ENCODE measurements at places on chromosomes 16 and 17.
A peak's percentile ranks its signal among the peaks of the same experiment; 100 is the strongest.

GRCh38 chr17:59404471-59404870 is 73.0 kb downstream of the YPEL2 start:
- DNase-seq: no peak

DNA sequence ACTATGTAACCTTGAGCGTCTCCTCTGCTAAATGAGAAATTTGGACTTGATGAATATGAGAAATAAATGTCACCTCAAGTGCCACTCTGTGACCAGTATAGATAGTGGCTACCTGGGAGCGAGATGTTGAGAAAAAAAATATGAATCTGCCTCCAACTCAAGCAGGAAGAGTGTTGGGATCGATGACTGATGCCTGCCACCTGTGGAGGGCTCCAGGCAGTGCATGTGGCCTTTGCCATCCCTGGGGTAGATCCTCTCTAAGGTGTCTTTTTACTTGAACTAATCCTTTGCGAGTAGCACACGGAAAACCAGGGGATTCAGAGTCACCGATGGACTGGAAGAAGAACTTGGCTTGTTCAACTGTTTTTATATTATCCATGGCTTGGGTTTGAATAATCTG is 9.4 kb downstream of the CCDC182 start:
- DNase-seq: no peak

GRCh38 chr16:27670071-27670810 is 120.3 kb downstream of the KATNIP start:
- no peak for DNase-seq

GRCh38 chr16:30805056-30805369 is 18.0 kb upstream of the ZNF629 start:
- peak; percentile 20 for DNase-seq

- no peak for DNase-seq
Measured at GRCh38 chr16:19213885-19214284, 45.8 kb downstream of the SYT17 start.

DNA sequence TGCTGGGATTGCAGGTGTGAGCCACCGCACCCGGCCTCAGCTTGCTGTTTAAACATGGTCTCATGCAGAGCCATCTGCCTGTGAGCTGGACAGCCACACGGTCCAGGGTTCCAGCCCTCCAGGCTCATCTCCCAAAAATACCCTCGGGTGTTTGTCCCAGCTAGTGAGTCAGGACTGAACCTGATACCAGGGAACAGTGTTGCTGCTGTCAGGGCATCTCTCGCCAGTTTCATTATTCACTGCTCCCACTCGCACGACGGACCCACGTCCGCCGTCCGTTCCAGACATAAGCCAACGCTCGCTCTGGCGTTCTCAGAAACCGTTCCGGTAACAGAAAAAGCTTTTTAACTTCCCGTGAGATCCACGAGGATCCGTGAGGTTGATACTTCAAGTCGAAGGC is 77.6 kb downstream of the NXN start:
- no peak for DNase-seq

- peak; percentile 10 for DNase-seq
Measured at GRCh38 chr16:55367866-55368603, 44.0 kb downstream of the IRX6 start.

GRCh38 chr16:58125041-58125440 is 4.1 kb downstream of the CFAP20 start:
- DNase-seq: no peak

DNA sequence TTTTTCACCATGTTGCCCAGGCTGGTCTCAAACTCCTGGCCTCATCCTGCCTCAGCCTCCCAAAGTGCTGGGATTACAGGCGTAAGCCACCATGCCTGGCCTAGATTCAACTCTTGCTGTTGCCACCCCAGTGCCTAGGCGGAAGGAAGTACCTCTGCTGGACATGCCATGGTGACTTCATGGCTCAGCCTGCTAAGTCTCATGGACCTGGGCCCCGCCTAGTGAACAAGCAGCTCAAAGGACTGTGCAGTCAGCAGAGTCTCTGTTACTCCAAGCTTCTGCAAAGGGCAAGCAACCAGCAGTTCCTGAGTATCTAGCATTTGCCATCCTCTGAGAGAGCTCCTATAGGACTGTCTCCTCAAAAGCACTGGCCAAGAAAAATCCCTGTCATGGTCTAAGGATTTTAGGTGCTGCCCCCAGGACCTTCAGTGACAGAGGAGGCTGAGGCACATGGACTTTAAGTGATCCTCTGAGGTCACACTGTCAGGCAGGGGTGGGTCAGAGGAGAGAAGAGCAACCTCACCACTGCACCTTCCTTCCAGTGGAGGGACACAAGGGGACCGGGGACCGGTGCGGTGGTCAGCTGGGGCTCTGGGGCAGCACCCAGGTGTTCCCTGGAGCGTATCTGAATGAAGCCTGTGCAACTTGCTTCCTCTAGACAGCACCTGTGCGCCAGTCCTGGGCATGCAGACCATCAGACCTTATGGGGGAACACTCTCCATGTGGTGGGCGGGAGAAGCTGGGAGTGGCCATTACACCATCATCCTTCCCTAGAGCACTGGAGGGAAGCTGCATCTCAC is 71.3 kb downstream of the IL21R start:
- no peak for DNase-seq

DNA sequence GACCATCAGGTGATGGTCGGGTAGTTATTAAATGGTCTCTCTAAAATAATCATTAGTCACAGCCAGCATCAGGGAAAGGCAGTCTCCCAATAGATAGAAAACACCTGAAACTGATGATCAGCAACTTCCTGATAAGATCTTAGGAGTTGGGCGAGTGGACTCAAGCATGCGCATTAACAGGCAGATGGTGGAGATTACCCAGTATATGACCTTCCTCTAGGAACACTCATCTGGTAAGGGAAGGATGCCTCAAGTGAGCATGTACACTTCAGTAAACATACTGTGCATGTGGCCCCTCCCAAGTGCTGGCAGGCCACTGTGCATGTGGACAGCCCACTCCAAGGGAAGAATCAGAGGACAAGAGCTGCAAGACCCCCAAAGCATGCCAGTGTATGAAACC is 105.9 kb downstream of the ABCC12 start:
- no peak for DNase-seq

DNA sequence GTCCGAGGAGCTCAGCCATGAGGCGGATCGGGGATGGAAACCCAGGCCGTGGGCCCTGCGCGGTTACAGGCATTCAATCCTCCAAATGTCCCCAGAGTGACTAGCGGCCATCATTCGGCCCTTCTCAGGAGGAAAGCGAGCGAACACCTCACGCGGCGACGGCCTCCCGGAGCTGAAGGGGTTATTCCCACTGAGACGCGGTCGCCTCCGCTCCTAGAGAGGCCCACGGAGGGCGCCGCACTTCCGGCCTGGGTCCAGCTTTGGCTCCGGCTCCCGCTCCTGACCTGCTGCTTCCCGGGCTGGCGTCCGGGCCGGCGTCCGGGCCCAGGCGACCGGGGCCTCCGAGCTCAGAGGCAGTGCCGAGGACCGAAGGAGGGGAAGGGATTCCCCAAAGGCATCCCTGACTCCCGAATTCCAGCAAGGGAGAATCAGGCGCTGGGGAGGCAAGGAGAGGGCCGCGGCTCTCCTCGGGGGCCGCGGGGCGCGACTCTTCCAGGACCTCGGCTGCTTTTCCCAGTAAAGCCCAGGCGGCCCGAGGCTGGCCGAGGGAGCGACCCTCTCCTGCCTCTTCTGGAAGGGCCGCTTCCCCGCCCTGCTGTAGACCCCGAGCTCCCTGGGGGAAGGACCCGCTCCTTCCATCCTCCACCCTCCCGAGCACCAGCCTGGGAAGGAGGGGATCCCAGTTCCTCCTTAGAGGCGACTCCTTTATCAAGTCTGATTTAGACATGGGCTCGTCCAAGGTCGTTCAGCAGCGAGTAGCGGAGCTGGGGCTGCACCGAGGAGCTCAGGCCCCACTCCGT is 18.6 kb upstream of the ZNF629 start:
- DNase-seq: peak; percentile 82

DNA sequence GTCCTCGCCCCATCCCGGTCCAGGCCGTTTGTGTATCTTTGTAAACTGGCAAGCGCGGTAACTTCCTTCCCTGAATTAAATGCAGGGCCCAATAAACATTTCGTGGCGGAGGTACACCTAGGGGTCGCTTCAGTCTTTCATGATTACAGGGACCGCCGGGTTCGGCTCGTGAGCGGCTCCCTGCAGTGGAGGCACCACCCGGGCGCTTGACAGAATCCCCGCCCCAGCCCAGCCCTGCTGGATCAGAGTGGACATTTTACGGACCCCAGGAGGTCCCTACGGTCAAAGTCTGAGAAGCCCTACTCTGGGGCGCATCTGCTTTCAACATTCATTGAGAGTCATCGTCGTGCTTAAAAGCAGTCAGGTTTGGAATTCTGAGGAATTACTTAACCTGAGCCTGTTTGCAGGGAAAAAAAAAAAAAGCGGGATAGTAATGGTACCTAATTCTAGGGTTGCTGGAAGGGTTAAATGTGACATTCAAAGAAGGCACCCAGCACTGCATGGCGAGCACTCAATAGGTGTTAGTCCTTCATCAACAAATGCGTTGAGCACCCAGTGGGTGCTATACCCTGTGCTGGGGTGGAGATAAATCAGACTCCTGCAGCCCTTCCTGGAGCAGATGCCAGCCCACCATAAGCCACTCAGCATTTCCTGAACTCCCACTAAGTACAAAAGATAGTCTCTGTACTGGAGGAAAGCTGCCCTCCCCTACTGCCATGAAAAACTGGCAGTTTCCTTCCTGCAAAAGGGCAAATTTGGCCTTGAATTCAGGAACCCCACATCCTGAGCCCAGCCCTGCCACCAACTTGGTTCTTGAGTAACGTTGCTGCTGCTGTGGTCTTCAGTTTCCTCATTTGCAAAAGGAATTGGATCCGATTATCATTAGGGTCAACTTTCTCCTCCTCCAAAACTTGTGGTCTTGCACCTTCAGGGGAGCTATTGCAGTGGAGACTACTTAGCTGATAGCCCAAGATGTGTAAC is 658 bp upstream of the DUSP3 start:
- DNase-seq: peak; percentile 34

DNA sequence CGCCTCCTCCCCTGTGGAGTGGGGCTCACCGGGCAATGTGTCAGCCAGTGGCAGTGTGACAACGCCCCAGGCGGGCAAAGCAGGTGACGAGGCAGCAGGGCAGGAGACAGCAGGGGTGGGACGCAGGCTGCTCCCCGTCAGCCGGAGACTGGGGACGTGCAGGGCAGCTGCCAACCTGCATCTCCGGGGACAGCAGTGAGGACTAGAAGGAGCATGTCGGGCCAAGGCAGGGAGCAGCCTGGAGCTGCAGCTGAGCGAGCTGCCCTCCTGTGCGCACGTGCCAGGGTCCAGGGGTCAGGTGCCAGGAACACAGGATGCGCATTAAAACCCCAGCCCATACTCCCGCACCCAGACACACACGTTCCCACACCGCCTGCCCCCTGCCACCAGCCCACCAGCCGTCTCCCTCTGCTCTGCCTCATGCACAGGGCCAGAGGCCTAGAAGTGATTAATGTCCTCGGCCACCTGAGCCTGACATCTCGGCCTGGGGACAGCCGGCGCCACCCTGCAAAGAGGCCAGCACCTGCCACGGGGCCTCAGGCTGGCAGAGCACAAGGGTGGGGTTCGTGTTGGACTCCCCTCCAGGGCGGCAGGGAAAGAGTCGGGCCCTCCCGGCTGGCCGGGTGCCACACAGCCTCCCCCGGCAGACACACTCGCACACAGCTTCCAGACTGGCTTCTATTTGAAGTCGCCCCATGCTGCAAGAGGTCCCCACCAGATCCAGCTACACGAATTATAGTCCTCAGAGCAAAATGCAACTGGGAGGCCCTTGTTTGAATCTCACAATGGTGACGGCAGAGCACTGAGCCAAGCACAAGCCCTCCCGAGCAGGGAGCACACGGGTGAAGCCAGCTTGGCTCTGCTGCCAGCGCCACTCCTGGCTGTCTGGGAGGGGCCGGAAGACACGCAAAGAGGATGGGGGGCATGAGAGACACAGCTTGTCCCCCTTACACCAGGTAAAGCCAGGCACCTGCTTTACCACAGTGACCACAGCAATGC is 90.4 kb downstream of the RBFOX3 start:
- DNase-seq: no peak

DNA sequence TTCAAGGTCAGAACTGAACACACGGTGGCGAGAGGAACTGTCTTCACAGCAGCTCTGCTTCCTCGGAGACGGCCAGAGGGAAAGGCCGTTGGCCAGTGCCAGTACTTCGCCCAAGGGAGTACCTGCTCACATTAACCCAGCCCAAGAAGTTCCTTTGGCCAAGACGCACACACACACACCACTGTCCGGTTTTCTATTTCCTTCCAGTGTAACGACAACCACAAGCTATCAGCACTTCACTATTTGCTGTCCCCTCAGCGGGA is 744 bp upstream of the GGNBP2 start:
- DNase-seq: peak; percentile 65

DNA sequence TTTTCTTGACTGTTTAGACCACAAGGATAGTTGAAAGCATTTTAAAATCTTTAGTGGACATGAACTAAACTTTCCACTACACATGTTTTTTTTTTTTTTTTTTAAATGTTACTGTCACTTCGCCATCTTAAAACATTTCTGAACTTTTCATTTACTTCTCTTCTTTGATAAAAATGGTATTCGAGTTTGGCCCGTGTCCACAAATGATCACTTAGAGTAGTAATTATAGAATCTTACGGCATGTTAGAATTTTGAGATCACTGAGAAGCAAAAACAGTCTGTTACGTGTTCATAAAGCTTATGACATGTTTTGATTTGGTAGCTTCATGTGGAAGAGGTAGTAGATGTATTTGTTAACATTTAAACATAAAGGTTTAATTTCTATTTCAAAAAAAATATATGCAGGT is 1.1 kb downstream of the NSRP1 start:
- peak; percentile 36 for DNase-seq

GRCh38 chr17:57166803-57167202 is 81.8 kb downstream of the AKAP1 start:
- DNase-seq: no peak

GRCh38 chr16:77033516-77033915 is 157.5 kb upstream of the MON1B start:
- no peak for DNase-seq

- DNase-seq: no peak
Measured at GRCh38 chr17:51955245-51955644, 203.3 kb downstream of the CA10 start.

- DNase-seq: no peak
Measured at GRCh38 chr17:44439168-44439567, 49.7 kb upstream of the ITGA2B start.

DNA sequence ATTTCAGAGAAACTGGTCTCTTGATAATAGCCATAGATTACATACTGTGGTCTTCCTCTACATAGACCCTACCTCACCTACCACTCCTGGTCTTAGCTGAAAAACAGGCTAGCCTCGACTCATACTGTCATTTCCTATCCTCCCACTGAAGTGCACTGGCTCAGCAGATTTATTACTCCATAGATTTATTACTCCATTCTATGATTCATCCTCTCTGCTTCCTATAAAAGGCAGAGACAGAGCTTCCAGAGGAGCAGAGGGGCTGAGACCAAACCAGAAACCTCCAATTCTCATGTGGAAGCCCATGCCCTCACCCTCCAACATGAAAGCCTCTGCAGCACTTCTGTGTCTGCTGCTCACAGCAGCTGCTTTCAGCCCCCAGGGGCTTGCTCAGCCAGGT is at the start of gene CCL7:
TSS of gene CCL7 (plus strand) at position 253 of the 400 bp plus-strand sequence. CDS start at position 323, 70 bp downstream.
- DNase-seq: peak; percentile 75

GRCh38 chr17:48179071-48179945 is 71.7 kb downstream of the SNX11 start:
- DNase-seq: peak; percentile 9

- DNase-seq: no peak
Measured at GRCh38 chr17:21157586-21158370, 31.0 kb downstream of the DHRS7B start.

- DNase-seq: no peak
Measured at GRCh38 chr17:74217037-74217730, 3.8 kb downstream of the TTYH2 start.
